8988T (cell line): ENCODE measurements at places on chromosomes 5 and 9.

DNA sequence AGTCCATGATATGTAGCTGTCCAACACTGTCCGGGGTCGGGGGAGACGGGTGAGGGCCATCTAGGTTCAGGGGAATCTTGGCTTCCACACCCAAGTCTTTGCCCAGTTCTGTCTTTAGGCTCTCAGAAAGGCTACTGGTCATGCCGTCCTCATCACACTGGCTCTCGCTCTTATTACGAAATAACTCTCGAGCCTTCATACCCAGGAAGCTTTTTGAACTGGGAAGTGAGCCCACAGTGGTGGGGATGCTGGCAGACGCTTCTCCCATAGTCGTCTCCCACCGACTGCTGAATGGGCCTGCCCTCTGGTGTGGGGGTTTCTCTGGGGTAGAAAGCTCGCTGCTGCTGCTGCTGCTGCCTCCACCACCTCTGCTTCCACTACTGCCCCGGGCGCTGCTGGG is 17.6 kb downstream of the SPACA9 start:
- no peak for DNase-seq

GRCh38 chr9:115042781-115043509 is 75.0 kb downstream of the TNC start:
- DNase-seq, result no peak

DNA sequence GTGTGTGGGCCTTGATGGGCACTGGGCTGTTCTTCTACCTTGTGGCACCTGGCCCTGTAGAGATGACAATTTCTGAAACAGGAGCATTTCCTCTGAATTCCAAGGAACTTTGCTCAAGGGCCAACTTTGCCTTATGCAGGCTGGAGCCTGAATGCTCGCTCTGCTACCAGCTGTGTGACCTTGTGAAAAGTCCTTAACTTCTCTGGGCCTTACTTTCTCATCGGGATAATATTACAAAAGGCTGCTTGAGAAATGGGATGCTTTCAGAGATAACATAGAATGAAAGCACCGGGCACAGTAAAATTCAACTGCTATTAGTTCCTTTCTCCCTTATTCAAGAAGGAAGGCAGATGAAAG is 58.8 kb downstream of the GADD45G start:
- DNase-seq, result no peak

GRCh38 chr9:94511134-94511954 is 43.5 kb upstream of the PCAT7 start:
- no peak for DNase-seq

DNA sequence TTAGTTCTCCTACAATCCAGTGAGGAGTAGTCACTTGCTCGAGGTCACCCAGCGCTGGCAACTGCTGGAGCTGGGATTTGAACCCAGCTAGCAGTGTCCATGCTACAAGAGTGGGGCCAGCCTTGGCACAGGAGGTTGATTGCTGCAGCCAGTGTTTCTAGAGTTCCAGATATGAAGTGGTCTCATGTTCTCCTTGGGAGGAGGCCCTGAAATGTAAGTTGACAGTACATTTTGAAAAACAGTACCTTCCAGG is 802 bp downstream of the CCDC107 start:
- DNase-seq, result no peak

- DNase-seq, result no peak
These were observed 370.6 kb upstream of the PIK3R1 start for GRCh38 chr5:67844924-67845323.

DNA sequence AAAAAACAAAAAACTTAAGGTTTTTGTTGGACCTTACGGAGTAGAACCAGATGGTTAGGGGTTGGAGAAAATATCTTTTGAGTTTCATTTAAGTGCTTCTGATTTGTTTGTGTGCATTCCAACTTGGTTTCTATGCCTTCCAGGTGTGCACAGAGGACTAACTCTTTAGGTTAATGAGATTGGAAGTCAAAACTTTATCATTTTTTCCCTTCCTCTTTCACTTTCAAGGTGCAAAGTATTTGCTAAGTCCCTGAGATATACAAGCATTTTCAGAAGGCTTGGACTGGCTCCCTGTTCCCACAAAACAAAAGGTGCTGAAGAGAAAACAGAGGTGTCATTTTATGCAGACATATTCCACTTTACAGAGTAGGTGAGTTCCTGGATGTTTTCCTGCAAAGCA is 30.3 kb upstream of the CER1 start:
- DNase-seq, result no peak

DNA sequence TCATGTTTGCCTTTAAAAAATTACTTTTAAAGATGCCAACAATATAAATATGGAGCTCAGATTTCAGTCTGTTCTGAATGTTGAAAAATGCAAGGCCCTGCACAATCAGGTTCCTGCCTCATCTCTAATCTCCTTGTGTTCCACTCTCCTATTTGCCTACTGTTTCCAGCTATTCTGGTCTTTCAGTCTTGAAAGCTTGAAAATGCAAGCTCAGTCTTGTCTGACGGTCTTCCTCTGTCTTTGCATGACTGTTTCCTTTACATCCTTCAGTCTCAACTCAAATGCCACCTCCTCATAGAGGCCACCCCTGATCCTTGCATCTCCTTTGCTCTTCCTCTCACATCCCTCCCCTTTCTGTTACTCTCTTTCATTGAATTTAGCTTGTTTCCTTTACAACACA is 354.9 kb downstream of the KIF4B start:
- DNase-seq, result no peak

GRCh38 chr5:17189381-17190036 is 27.9 kb upstream of the BASP1 start:
- DNase-seq, result peak; percentile 48

DNA sequence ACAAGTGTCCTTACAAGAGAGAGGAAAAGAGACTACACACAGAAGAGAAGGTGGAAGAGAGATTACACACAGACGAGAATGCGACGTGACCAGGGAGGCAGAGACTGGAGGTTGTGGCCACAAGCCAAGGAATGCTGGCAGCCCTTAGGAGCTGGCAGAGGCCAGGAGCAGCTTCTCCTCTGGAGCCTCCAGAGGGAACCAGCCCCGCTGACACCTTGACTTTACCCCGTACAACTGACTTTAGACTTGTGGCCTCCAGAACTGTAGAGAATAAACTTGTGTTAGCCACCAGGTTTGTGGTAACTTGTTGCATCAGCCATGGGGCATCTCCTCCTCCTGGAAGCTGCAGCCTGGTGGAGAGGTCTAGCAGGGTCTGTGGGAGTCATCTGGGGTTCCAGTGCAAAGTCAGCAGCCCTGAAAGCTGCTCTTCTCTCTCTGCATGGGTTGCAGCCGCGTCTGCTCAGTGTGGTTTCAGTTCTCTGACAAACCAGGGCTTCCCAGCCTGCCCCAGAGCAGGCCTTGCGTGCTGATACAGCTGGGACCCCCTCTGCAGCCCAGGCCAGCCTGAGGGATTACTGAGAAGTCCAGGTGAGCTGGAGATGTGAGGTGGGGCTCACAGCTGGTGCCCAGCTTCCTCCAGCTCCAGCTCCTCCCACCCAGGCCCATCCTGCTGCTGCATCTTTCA is 30.8 kb upstream of the CNOT6 start:
- no peak for DNase-seq

DNA sequence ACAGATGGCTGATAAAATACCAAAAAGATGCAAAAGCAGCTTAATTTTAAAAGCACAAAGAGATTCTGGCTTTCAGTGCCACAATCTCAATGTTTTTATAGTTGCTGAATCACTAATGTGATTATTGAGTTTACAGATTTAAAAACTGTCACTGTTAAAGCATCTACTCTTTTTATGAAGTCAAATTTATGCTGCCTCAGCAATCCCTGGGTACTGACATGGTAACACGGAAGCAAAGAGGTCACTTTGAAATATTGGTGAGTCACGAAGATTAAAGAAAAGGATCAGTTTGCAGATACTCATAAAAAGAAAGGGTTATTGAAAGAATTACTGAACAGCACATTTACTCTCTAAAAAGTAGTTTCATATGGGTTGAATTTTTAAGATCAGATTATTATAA is 39.7 kb upstream of the HMGCS1 start:
- no peak for DNase-seq

DNA sequence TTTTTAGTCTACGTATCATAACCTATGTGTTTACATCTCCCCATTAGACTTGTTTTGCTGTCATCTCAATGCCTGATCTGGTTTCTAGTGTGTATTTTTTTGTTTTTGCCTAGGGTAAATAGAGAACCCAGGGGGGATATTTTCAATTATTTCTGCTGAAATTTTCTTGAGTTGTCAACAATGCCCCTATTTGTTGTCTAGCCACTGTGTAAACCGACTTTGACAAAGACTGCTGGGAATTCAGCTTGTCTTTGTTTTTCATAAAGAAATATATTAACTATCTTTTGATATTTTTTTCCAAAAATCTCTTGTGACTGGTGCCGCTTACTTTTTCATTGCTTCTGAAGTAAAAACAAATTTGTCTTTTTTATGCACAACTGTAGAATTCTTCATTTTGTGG is 28.1 kb downstream of the MACIR start:
- DNase-seq, result no peak

DNA sequence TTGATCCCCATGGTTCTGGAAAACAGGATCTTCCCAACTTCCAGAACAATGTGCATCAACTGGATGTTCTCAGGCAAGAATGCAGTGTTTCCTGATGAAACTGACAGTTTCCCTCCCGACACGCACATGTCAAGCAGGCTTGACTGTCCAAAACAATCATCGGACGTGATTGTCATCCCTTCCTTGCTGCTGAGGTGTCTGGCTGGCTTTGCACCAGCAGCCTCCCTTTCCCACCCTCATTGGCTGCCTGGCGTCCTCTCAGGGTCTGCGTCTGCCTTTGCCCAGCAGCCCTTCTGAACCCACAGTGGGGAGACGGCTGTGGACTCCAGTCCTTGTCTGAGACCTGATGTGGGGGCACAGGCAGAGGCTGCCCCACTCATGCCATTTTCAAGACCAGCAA is 110.8 kb downstream of the MARCHF3 start:
- DNase-seq, result no peak

DNA sequence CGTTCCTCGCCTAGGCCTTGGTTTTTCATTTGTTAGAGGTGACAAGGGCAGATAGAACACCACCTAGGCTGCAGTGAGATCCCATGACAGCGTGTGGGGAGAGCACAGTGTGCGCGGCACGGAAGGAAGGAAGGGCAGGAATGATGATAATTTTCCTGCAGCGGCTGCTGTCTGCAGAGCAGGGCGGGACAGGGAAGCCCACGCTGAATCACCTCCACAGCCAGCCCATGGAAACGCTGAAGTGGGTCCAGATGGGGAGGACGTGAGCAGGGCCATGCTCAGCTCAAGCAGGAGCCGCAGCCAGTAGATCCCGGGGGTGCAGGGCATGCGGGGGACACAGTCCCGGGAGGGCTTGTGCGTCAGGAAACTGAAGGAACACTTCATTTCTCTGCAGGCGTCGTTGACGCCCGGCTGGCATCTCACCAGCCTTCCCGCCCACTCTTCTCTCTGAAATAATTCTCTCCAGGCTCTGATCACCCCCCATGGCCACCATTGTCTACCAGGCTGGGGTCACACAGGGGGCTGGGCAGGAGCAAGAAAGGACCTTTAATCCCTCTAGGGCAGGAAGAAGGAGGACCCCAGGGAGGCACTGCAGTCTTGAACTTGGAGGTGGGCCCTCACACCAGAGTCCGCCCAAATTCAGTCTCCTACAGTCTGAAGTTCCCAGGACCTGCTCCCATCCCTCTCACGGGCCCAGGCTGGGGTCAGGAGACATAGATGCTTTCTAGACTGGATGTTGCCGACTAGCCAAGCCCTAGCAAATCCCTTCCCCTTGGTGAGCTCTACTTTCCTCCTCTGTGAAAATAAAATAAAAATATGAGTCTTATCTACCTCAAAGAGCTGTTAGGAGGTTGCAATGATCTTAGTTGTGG is 20.9 kb upstream of the SYNPO start:
- DNase-seq, result no peak

DNA sequence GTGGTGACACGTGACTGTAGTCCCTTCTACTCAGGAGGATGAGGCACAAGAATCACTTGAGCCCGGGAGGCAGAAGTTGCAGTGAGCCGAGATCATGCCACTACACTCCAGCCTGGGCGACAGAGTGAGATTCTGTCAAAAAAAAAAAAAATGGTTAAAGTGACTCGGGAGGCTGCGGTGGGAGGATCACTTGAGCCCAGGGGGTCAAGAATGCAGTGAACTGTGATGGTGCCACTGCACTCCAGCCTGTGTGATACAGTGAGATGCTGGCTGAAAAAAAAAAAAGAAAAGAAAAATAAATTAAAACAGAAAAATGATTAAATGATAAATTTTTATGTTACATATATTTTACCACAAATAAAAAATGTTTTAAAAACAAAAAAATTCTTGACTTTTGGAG is 51.9 kb downstream of the KLF4 start:
- no peak for DNase-seq

DNA sequence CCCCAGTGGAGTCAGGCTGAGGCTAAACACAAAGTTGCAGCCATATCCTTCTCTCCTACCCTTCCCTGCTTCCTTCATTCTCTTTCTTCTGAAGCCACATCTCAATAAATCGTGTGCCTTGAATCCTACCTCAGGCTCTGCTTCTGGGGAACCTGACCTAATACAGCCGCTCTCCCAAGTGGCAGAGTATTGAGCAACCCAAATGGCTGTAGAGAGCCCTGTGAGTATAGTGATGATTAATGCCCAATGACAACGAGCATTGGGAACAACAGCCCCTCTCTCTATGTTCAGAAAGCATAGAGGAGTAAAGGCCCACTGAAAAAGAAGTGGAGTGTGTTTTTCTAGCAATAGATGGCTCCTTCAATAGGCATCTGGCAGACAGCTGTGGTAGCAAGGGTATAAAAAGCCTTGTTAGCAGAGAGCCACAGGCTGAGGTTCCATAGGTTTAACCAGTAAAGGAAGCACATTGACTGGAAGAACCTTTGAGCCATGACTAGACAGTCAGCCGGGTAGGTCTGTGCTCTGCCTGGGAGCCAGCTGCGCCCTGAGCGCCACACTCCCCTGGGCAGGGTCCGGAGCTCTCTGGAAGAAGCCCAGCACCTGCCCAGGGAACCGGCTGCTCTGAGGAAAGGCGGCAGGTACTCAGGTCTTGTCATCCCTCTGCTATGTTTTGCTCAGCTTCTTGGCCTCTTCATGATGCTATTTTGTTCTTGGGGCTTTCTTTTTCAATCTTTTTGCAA is 22.6 kb upstream of the HSPA9 start:
- no peak for DNase-seq

- no peak for DNase-seq
These were observed 284.0 kb downstream of the DRD1 start for GRCh38 chr5:175159956-175160355.

GRCh38 chr9:18020121-18020745 is 441.4 kb downstream of the SH3GL2 start:
- DNase-seq, result no peak

- DNase-seq, result no peak
These were observed 116.7 kb downstream of the WDR70 start for GRCh38 chr5:37495668-37496347.
